ENCODE measurements at places on chromosomes 5 and 9.

DNA sequence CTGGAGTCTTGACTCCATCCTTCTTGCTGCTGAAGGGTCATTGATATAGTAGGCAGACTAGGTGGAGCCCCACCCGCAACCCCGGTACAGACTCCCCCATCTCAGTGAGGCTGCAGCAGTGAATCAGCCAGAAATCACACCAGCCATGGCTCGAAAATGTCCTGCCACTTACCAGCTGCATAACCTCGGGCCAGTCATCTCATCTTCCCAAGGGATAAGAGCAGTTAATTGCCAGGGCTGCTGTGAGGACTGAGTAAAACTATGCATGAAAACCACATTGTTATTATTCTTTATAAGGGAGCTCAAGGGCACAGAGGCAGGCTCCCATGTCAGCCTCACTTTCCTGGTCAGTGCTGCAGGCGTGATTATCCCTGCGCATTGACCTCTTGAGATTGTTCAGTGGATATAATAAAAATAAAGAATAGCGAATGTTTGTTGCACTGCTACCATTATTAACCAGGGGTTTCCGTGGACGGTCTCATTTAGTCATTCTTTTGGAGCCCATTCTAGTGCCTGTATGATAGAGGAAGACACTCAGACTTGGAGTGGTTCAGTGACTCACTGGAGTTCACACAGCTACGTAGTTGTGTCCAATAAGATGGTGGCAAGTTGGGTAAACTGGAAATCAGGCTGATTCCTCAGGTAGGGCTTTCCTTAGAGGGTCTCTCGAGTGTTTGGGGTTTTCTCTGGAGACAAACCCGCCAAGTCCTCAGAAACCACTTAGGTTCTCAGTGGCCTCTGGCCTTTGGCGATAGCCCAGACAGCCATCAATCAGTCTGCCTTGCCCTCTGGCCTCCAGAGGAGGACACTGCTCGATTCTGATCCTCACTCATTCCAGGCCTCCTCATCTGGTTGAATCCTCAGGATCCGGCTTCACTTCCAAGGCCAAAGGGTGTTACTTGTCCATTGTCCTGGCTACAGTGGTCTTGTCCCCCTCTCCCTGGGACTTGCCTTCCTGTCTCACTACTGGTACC is 39.9 kb downstream of the COL15A1 start:
- peak; percentile 96 for DNase-seq

DNA sequence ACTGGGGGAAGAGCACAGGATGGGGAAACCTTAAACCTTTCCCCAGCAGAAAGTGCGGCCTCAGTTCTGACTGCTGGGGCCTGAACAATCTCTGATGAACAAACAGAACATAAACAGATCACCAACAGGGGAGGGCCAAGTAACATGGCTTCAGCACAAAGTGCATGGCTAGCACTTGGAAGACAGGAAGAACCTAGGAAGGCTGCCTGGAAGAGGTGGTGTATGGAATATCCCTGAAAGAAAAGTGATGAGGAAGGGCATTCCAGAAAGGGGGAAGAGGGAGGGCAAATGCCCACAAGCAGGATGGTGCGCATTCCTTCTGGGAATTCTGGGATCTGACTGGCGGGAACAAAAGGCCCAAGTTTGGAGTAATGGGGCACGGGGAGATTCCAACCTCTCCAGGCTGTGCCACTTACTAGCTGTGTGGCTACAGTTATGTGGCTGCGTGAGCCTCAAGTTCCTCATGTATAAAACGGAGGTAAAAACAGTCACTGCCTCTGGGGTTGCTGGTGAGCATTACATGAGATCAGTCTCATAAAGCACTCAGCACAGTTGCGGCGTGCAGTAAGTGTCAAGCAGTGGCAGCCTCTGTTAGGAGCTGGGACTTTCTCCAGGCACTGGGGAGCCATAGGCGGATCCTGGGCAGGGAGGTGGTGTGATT is 1.6 kb downstream of the PDGFRB start:
- DNase-seq = peak; percentile 82

- no peak for DNase-seq
These were observed 42.8 kb downstream of the TIMD4 start for GRCh38 chr5:156920042-156920860.

- no peak for DNase-seq
These were observed 67.4 kb downstream of the RAD23B start for GRCh38 chr9:107350443-107350842.

DNA sequence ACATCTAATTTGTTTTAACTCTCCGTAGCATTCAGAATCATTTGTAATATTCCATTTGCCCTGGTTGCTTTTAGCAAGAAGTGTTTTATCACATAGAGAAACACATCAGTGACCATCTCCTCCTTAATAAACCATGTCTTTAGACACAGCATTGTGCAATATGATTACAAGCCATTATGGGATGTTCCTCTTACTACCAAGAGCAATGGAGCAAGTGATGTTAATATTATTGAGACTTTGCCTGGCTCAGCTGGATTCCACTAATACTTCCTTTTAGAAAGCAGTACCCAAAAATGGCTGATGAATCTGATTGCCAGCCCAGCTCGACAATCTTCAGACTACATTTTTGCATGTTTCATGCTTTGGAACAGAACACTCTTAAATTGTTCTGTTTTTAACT is 364.2 kb downstream of the OSTF1 start:
- no peak for DNase-seq

DNA sequence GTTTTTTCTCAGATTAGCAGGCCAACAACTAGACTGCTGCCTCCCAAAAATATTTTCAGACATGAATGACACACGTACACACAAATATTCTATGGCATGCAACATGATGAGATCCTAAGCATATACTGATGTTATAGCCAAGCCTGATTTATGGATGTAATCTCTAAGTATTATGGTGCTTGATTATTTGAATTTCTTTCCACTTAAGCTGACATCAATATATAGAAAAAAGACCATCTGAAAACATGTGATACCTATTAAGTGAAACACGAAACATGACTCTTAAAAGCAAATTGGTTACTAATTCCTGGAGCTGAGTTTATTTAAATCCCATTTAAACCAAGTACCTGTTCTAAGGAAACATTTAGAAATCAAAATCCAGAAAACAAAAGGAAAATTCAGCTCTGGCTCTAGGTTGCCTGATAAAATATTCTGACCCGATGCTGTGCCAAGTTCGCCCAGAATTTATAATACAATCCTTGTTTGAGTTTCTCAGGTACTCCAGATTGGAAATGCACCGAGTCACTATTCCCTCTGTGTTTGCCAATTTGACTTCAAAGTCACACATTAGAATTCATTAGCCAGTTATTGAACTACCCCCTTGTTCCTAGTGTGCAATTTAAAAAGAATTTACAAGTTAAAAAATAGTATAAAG is 548.6 kb downstream of the CSNK1G3 start:
- DNase-seq = no peak

GRCh38 chr9:116479056-116479544 is 208.0 kb upstream of the TRIM32 start:
- no peak for DNase-seq

DNA sequence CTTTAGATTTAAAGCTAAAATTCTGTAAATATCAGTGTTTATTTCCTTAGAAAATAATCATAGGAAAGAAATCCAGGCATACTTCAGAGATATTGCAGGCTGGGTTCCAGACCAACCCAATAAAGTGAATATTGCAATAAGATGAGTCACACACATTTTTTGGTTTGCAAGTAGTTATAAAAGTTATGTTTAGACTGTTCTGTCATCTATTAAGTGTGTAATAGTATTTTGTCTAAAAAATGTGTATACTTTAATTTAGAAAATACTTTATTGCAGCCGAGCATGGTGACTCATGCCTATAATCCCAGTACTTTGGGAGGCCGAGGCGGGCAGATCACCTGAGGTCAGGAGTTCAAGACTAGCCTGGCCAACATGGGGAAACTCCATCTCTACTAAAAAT is 6.9 kb upstream of the RIC1 start:
- DNase-seq = peak; percentile 92

DNA sequence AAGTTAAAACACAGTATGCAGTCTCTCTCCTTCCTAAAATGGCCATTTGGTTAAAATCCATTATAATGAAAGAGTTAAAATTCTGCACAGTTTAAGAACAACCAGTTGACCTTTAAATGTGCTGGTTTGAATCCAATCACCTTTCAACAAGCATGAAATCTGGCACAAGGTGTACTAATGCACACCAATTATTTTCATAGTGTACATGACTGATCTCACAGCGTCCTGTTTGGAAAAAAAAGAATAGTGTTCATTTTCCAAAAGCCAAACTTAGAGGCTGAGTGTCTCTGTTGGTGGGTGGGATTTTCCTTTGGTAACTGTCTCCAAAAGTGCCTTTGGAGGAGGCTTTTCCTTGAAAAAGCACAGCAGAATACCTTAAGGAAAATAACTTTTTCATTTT is 180.6 kb downstream of the DEPDC1B start:
- no peak for DNase-seq

GRCh38 chr9:9004810-9005209 is 1205.2 kb upstream of the DMAC1 start:
- no peak for DNase-seq

DNA sequence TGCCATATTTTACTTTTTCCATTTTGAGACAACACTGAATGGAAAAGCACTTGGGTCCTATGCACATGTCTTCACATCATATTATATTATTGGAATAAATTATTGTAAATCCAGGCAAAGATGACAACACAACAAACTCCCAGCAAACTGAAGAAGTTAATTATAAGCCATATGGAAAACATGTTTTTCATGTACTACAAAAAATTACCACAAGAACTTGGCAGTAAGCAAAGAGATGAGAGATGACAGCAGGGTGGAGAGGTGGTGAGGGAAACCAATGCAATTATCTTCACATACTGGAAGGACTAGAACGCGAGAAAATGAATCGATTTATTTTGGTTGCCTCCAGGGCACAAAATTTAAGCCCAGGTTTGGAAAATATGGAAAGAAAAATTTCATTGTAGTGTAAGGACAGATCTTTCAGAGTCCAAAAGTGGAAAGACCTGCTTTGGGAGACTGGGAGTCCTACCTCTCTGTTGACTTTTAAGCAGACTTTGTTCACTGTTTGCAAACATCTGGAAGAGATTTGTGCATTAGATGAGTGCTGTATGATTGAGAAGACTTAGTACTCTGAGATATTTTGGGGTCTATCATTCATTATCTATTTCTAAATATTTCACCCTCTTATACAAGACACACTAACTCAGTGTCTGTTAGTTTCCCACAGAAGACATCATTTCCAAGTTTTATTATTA is 138.0 kb downstream of the TMEM232 start:
- DNase-seq = no peak

GRCh38 chr9:607417-607816 is 234.1 kb upstream of the DMRT1 start:
- DNase-seq = no peak

- peak; percentile 61 for DNase-seq
These were observed 714 bp downstream of the UBE2D2 start for GRCh38 chr5:139561655-139562451.

DNA sequence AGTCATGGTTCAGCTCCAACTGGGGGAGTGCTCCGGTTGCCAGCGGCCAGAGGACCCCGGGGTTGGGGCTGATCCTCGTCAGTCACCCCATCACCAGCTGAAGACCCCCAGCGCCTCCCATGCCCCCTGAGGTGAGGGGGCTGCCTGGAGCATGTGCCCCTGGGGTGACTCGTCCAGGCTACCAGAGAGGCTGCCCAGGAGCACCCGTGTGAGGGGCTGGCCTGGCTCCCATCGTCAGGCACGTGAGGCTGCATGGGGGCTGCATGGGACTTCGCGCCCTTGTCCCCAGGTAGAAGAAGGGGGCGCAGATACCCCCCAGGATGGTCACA is 46.4 kb upstream of the EGFL7 start:
- DNase-seq = no peak

GRCh38 chr9:116632990-116633838 is 53.9 kb upstream of the TRIM32 start:
- DNase-seq = peak; percentile 43

DNA sequence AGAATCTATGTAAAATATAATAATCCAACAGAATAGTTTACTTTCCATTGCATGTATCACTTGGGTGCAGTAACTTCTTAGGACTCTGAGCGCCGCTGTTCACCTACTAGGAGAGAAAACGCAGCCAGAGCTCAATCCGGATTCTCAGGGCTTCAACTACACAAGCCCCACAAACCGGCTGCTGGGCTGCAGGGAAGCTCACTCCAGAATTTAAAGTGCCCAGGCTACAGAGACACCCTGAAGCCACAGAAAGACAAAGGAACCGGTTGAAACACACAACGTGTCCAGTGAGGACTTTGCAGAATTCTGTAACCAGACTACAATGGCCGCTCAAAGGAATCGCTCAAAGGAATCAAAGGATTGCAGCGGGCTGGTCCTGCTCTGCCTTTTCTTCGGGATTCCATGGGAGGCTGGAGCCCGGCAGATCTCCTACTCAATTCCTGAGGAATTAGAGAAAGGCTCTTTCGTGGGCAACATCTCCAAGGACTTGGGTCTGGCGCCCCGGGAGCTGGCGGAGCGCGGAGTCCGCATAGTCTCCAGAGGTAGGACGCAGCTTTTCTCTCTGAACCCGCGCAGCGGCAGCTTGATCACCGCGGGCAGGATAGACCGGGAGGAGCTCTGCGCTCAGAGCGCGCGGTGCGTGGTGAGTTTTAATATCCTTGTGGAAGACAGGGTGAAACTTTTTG is at the start of gene PCDHGA10:
TSS of gene PCDHGA10 (plus strand) at position 134 of the 686 bp plus-strand sequence. CDS start at position 323, 189 bp downstream.
- peak; percentile 83 for DNase-seq

All from fibroblast of villous mesenchyme (primary cell).